Stimulated activated memory B cell treated with anti-CD40 and anti-IgM and Interleukin-4, amounts not matched to agents 10 μg/mL and 1 μg/mL and 100 μg/mL, for 72 hours (primary cell): ENCODE measurements at places on chromosomes 13 and 19.
A peak's percentile ranks its signal among the peaks of the same experiment; 100 is the strongest.

DNA sequence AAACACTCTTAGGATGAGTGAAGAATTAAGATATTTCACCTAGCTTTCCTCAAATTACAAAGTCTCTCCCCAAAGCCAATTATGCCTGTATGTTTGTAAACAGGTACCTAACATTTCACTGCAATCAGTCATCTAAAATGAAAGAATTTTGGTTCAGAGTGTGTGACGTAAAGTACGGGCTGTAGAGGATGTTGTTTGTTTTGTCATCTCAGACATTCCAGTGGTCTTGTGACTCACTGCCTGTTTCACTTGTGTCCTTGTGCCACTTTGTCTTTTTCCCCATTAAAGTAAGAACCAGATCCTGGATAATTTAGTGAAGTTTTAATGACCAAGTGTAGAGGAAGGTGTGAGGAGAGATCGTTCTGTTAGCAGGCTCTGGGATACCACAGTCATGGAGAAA, 28.6 kb upstream of the EID2 start:
- ATAC-seq = no peak

DNA sequence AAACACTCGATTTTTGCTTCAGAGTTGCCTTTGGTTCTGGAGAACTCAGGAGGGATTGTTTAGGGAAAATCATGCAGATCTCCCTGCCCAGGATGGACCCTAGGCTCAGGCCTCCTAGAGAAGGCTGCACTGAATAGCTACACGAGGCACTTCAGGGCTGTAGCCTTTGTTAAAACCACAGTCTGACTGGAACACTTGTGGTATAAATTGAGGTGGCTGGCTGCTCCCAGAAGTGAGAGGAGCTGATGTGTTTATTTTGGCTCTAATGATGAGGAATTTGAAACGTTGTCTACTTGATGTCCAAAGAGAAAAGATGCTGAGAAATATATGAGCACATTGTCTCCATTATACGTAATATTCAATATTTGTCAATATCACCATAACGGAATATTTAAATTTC, 762.1 kb upstream of the ARGLU1 start:
- no peak for ATAC-seq

DNA sequence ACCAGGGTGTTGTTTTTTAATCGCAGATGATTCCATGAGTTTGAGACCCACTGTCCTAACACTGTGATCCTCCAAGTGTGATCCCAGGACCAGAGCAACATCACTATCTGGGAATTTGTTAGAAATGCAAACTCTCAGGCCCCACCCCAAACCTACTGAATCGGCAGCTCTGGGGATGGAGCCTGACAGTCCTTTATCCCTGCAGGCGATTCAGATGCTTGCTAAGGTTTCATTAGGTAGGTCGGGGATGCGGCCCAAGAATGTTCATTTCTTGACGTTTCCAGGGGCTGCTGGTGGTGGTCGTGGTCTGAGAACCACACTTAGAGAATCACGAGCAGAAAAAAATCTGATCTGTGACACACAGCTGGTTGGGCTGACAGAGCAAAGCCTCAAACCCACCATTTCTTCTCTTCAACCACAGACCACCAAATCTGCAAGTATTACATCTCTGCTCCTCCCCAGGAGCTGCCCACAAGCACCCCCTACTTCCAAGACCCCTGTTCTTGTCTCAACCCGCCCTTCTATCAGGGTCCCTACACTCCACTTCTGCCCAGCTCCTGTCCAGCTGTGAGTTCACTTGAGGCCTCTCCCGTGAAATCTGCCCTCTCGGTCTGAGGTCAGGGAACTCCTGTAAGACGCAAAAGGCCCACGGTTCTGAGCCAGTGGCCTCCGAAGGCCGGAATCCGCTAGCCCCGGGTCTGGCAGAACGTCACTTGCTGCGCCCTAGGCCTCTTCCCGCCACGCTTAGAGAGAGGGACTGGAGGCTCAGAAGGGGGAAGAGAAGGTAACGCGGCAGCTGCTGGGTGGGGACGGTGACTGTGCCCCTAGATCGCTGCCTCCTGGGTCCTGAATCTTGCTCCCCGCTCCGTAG, 1.1 kb upstream of the FARP1 start:
- peak; percentile 46 for ATAC-seq

DNA sequence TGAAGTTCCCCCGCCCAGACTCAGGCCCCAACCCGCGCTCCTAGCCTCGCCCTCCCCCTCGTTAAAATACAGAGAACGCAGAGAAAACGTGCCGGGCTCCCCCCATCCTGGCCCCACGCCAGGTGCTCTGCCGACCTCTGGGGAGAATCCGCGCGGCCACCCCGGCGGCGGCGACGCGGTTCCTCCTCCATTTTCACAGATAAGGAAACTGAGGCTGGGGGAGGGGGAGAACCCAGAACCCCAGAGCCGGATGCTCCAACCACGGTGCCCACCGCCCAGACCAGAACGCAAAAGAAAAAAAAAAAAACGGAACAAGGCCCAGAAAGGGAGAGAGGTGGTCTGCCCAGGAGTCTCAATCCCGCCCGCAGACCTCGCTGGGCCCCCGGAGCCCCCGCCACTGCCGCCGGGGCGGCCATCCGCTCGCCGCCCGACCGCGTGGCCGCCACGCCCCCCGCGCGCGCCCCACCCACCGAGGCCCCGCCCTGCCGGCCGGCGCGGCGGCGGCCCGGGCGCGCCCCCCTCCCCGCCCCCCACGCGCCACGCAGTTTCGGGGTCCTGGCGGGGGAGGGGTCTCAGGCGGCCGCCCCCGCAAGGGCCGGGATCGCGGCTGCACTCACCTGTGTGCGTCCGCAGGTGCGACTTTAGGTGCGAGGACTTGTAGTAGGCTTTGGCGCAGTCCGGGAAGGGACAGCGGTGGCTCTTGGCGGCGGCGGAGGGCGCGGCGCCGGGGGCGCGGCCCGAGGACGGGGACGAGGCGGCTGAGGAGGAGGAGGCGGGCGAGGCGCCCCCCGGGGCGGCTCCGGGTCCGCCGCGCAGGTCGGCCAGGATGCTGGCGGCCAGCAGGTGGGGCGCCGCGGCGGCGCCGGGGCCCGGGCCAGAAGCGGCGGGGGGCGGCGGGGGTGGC, 703 bp downstream of the KLF16 start:
- ATAC-seq = peak; percentile 6

DNA sequence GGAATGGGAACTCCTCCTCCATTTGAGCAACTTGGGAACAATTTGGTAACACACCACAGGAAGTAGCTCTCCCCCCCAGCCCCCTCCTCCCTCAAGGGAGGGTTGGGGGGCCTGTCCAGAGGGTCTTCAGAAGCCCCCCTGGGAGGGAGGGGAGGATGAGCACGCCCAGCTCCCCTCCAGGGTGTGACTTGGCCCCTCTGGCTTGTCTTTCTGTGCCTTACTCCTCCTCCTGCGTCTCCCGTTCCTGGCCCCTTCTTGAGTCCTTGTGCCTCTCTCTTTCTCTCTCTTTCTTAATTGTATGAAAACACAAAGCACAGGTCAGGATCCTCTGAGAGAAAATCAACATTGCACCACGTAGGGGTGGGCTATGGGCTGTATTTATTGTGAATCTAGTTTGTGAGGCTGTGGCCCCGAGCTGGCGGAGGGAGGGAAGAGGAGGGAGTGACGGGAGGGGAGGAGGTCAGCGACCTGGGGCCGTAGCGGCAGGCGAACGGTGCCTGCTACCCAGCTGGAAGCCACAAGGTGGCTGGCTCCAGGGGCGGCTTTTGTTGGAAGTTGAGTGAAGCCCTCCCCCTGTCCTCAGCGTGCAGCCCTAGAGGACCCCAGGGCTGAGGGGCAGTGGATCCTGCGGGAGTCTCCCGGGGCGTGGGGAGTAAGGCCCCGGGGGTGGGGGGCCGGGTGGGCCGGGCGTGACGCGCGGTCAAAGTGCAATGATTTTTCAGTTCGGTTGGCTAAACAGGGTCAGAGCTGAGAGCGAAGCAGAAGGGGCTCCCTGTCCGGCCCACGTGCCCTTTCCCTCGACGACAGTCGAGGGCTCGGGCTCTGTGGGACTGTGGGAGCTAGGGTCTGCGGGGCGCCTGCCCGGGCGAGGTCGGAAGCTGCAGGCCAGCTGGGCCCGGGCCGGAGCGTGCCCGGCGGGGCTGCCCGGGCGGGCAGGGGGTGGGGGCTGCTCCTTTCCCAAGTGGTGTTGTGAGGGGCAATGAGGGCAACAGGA, 6.4 kb downstream of the LYL1 start:
- ATAC-seq = no peak

DNA sequence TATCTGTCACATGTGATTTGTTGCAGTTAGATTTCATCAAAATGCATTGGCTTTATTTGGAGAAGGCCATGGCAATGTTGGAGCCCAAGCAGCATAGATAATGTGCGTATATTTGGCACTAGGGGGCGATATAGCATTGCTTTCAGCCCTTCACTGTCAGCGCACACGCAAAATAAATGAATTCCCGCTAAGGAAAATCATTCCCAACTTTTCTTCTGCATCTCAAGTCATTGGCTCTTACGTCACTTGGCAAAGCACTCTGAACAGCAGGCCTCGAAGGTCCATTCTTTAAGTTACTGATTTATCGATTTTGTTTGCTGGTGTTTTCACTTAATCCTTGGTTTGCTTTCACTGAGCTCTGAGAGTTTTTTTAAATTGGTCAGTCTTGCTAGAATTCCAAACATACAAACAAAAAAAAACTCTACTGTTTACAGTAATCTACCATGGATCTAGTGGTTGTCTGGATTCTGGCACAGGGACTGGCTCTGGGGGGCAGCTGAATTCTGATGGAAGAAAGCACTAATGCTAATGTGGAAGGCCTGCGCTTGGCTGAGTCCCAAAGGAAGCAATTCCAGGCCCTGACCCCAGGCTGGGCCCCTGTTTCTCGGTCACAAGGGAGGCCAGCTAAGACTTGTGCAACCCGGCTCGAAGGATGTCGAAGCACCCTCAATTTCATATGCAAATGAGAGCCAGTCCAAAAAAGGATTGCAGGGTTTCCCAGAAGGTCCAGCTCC, 97.7 kb upstream of the IPO5 start:
- ATAC-seq = no peak

- no peak for ATAC-seq
Measured at GRCh38 chr13:37679043-37679442, 80.5 kb upstream of the POSTN start.

DNA sequence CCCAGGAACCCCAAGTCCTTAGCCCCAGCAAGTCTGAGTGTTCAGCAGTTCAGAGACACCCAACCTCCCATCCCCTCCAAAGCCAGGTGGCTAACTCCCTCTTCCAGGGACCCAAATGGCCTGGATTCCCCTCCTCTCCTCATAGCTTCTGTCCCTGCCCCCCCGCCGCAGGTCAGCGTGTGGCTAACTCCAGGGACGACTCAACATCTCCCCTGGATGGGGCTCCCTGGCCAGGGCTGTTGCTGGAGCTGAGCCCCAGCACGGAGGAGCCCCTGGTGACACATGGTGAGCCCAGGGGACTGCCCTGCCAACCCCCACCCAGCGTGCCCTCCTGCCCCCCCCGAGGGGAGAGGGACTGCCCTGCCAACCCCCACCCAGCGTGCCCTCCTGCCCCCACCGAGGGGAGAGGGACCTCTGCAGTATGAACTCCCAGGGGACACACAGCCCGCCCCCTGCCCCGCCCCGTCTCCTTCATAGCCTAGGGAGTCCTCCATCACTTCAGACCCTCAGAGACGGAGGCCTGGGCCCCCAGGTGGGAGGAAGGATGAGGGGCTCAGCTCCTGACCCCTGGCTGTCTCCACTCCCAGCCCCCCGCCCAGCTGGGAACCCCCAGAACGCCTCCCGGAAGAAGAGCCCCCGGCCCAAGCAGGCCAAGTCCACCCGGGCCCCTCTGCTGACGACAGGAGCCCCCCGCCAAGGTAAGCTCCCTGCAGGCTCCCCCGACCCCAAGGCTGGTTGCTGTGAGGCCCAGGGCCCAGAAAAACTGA, 1.7 kb downstream of the SSC5D start:
- ATAC-seq = no peak

- ATAC-seq = no peak
Measured at GRCh38 chr13:41942462-41943094, 18.3 kb downstream of the VWA8 start.

DNA sequence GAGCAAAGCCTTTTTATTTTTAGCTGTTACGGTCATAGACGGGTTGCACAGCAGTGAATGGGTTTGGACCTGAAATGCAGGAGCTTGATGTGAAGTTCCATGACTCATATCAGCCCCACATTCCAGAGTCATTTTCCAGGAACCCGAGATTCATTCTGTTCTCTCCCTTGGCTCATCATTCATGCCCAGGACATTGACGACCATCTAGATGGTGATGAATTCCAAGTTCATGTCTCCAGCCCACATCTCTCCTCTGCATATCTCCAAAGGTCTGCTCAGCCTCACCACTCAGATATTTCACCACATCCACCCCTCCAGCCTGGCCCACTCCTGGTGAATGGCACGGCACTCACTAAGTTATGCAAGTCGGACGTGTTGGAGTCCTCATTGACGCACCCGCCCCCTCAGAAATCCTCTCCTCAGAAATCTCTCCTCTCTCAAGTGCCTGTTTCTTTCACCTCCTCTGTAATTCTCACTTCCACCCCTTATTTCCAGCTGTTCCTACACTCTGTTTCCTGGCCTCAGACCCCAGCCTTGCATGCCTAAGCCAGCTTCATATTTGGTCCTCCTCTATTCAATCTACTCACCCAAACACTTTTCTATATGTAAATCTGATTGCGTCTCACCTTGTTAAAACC, 83.1 kb downstream of the ALOX5AP start:
- no peak for ATAC-seq

- no peak for ATAC-seq
Measured at GRCh38 chr13:75395901-75396300, 86.1 kb downstream of the TBC1D4 start.

- no peak for ATAC-seq
Measured at GRCh38 chr19:9891609-9892373, 44.5 kb downstream of the OLFM2 start.

DNA sequence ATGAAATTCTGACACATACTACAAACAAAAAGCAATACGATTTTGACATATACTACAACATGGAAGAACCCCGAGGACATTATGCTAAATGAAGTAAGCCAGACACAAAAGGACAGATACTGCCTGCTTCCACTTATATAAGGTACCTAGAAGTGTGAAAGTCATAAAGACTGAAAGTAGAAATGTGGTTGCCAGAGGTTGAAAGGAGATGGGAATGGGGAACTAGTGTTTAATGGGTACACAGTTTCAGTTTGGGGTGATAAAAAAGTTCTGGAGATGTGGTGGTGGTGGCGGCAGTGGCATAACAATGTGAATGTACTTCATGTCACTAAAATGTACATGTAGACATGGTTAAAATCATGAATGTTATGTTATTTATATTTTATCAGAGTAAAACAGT, 12.1 kb upstream of the NDFIP2 start:
- ATAC-seq = peak; percentile 79

- no peak for ATAC-seq
Measured at GRCh38 chr13:39483326-39483725, 119.7 kb downstream of the LHFPL6 start.

- ATAC-seq = no peak
Measured at GRCh38 chr13:100809856-100810255, 135.3 kb upstream of the TMTC4 start.

GRCh38 chr13:21039097-21039800, 22.1 kb downstream of the LATS2 start:
- ATAC-seq = no peak

- ATAC-seq = no peak
Measured at GRCh38 chr13:105773863-105774538, 761.5 kb downstream of the EFNB2 start.

GRCh38 chr13:109007946-109008345, 378.5 kb downstream of the MYO16 start:
- no peak for ATAC-seq
